ENCODE measurements at places on chromosomes 12 and 14. TPM values are rescaled to one million over a fixed set of nuclear protein-coding genes. Genes with fewer than 3 reads are reported as not detected.

KLRG1 gene
- not detected for total RNA-seq

TGM1 gene
- total RNA-seq, result 229 TPM

NGB gene
- total RNA-seq, result not detected

USP44 gene
- total RNA-seq, result 0.14 TPM

PNMA1 gene
- 13.1 TPM for total RNA-seq

SLC7A7 gene
- total RNA-seq, result 1.3 TPM

MDGA2 gene
- not detected for total RNA-seq

INSM2 gene
- total RNA-seq, result not detected

SLC7A8 gene
- total RNA-seq, result 19.0 TPM

CCDC60 gene
- total RNA-seq, result not detected

RNU4-1 gene
- under 0.01 TPM for total RNA-seq

GYS2 gene
- not detected for total RNA-seq

C1QL4 gene
- not detected for total RNA-seq

KERA gene
- not detected for total RNA-seq

Data from airway epithelial cell (primary cell).